CD4-positive, alpha-beta T cell treated with Interleukin-15 for 1 hour (primary cell): ENCODE measurements at places on chromosomes 5 and 9.

- no peak for DNase-seq
Observed at GRCh38 chr5:80507663-80508062, 19.8 kb downstream of the FAM151B start.

DNA sequence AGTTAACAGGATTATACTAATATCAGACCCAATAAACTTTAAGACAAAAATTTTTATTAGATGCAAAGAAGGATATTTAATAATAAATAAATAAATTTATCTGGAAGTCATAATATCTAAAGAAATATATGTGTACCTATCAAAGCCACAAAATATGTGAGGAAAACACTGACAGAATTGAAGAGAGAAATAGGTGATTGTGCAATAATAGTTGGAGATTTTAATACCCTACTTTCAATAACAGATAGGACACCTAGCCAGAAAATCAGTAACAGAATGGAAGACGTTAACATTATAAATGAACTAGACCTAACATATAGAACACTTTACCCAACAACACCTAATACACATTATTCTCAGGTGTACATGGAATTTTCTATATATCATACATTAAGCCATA lies 541.4 kb upstream of the SMC2 start:
- DNase-seq, result no peak

- no peak for DNase-seq
Observed at GRCh38 chr9:90939351-90939750, 137.7 kb downstream of the SYK start.

DNA sequence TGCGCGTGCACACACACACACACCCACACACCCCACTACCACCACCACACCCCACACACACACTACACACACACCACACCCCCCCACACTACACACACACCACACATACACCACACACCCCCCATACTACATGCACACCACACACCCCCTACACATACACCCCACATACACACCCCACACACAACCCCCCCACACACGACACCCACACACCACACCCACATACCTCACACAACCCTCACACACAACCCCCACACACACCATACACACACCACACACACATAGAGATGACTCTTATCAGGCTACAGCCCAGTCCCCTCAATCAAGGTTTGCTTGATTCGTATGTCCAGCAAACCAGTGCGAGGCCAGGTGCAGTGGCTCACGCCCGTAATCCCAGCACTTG lies 25.7 kb downstream of the SLC46A2 start:
- DNase-seq, result no peak

- DNase-seq, result no peak
Observed at GRCh38 chr9:6873857-6874256, 116.1 kb downstream of the KDM4C start.

- no peak for DNase-seq
Observed at GRCh38 chr9:121707477-121708424, 56.3 kb downstream of the DAB2IP start.

GRCh38 chr9:134870746-134871662 lies 9.6 kb upstream of the FCN2 start:
- peak; percentile 7 for DNase-seq

- DNase-seq, result no peak
Observed at GRCh38 chr5:149837680-149838269, 106.8 kb downstream of the PDE6A start.

DNA sequence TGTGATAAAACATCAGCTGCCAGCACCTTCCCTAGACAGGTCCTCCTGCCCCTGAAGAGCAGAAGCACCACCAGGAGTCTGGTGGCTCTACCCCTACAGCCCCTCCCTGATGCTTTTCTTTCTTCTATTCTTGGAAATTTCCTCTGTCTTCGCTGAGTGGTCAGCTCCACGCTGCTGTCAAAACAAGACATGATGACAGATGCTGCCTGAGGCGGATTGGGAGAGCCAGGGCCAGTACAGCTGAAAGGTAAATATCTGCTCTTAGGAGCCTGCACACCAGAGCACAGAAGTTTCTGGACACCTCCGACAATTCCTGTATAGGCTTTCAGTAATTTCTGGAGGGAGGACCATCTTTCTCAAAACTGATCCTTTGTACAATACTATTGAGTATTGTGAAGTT lies 4.7 kb upstream of the OR1Q1 start:
- no peak for DNase-seq

GRCh38 chr5:150789943-150790611 lies 11.5 kb downstream of the SMIM3 start:
- DNase-seq, result peak; percentile 60

- DNase-seq, result no peak
Observed at GRCh38 chr5:83000428-83000827, 76.8 kb downstream of the TMEM167A start.
